ENCODE measurements at places on chromosomes 5 and 9.

- DNase-seq: no peak
These were observed 26.2 kb upstream of the BARHL1 start for GRCh38 chr9:132556235-132556634.

- no peak for DNase-seq
These were observed 64.6 kb upstream of the SHB start for GRCh38 chr9:38133595-38133994.

GRCh38 chr5:171463862-171464229 is 44.4 kb downstream of the FGF18 start:
- DNase-seq: no peak

DNA sequence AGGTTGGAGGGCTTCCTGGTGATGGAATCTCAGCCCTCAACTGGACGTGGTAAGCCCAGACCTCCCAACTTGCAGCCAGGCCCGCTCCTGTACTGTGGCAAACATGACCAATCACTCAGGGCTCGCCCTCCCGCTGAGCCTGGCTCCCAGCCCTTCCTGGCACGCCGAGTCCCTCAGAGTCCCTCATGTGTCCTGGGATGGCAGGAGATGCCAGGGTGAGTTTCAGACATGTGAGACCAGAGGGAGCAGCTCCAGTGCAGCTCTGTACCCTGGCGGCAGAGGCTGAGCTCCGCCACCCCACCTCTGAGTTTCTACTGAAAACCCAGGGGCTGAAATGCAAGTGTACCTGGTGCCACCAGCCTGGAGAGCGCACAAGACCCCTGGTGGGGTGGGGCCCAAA is 42.0 kb upstream of the RXRA start:
- DNase-seq: no peak

DNA sequence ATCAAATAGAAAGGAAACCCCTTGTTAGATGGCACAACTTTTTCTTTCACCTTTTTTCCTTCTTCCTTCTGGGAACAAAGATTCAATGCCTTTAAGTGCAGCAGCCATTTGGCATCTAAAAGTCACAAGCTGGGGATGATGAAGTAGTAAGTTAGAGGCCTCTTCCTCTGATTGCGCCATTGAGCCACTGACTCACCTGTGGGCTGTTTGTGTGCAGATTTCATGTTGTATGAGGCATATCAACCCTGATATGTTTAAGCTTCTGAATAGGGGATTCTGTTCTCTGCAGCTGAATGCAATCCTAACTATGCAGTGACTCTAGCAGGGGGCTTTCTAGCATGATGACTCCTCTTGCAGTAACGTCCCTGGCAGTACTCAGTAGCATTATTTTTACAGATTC is 599.9 kb downstream of the CSNK1G3 start:
- no peak for DNase-seq

DNA sequence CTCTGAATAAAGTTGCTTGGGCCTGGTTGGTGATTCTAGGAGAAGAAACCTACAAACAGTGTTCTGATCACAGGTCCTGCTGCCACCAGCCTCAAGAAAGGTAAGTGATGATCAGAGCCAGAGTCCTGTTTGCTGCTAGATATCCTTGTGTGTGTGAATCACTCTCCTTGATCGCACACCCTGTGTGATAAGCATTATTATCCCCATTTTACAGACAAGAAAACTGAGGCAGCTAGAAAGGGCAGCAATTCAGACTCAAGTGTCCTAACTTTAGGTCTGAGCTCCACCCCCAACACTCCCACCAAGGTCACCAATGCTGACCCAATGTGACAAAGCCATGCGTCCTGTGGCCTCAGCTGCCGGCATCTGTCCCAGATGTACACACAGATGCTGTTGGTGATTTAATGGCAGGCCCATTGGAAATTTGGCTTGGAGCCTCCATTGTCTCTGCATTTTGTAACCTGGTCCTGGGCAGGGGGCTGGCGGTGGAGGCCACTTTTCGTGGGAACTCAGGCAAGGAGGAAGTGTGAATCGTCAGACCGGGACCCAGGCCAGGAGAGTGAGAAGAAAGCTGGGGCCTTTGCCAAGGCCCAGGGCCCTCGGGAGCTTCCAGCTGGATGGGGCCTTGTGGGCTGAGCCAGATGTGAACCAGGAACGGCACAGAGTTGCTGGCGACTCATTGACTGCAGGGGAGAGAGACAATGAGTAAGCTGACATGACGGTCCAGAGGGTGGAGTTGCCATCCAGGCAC is 29.8 kb upstream of the GGTA1 start:
- no peak for DNase-seq

DNA sequence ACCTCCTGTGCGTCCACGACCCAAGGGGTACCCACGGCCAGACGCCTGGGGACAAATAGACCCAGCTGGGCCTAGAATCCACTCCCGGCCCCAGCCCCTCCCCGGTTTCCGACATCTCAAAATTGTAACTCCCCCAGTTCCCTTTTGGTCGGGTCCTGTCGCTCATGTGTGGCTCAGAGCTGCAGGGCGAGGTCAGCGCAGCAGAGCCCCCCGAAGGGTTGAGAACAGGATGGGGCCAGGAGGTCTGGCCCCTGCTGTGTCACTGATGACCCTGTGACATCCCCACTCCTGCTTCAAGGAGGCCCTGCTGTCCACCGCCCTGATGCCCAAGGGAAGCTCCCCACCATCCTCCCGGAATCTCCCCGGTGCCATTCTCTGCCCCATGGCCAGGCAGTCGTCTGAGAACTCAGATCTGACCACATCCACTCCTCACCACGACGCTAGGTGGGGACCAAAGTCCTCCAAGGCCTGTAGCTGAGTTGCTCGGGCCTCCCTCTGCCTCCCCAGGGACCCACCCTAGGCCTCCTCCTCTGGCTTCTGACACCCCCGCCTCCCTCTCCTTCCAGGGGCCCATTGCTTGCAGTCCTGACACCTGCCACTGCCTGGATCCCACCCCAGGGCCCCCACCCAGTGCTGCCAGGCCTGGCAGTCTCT is 3.9 kb downstream of the SLC9A3 start:
- DNase-seq: no peak

DNA sequence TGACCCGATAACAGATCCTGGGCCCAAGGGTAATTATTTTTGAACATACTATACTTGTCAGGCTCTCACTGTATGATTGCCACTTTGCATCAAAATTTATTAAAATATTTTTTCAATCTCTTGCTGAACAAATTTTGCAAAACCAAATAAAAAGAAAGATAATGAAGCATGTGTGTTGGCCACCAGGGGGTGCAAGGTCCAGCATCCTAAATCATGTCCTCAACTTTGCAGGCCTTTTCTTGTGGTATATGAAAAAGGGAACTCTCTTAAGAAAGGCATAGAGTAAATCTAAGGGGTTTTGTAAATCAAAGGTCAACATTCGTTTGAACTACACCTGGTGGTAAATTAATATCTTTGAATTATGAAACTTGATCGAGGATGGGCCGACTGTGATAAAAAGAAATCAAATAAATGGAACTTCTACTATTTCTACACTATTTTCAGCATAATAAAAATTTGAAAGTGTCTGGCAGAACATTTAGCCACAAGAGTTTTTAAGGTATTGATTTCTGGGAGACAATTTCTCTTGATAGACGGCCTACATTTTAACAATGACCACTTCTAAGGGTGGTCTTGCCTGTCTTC is 676.5 kb downstream of the DMRTA1 start:
- no peak for DNase-seq

DNA sequence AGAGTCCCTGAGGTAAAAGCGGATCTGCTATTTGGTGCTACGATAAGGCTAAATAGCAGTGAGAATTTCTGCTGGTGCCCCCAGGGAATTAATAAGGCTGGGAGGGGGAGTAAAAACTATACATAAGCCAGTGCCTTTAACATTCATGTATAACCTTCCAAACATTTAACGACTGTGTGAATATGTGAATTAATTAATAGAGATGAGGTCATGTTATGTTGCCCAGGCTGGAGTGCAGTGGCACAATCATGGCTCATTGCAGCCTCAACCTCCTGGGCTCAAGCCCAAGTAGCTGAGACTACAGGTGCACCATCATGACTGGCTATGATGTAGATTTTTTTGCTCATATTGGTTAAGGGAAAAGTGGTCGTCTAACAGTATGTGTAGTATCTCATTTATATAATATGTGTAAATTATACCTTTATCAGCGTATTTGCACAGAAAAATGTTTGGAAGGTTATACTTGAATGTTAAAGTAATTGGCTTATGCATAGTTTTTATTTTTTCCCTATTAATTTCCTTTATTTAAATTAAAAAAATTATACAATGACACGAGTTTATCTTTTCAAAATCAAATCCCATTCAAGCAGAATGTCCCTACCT is 64.6 kb downstream of the EHMT1 start:
- DNase-seq: no peak

DNA sequence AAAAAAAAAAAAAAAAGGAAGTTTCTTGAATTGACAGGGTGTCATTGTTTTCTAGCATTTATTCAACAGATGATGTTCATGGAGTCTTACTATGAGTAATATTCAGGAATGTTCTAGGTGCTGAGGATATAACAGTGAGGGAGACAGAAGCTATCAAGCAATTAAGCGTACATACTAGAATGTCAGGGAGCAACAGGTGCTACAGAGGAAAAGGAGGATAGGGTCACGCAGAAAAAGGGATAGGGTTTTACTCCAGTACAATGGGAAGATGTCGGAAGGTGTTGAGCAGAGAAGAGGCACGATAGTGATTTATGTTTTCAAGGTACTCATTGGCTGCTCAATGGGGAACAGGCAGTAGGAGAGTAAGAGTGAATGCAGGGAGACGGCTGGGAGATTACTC is 6.6 kb upstream of the RASGRF2 start:
- DNase-seq: no peak

DNA sequence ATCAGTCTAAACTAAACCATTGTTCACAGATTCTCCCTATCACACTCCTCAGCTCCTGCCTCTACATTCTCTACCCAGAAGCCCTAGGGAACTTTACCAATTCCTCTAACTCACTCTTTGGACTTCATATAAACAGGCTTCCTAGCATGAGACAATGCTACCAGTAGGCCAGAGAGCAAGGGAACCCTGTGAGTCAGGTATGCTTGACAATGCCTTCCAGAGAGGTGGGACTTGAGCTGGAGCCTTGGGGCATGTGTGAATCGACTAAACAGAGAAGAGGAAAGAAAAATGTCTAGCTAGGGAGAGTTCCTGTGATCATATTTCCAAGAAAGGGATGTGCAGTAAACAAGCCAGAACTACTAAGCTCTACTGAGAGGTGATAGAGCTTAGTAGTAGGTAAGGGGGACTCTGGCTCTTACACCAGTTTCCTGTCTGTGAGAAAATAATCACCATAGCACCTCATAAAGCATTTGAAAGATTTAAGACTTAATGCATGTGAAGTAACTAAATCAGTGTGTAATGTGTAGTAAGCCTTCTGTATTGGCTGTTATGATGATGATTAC is 6.4 kb upstream of the RFK start:
- DNase-seq: no peak

DNA sequence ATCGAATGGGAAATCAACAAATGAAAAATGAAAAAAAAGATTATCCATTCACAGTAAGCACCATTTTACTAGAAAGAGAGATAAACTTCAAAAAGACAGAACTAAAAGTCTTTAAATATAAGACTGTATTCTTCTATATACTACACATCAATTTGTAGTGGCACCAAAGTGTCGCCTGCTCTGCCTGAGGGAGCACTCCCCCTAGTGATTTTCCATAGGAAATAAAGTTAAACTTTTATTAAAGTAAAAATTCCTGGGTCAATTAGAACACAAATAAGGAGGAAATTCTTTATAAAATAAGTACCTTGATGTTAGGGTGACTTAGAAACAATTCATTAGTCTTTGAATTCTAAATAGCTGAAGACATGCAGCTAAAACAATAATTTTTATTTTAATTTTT is 9.7 kb downstream of the RAD1 start:
- DNase-seq: no peak

GRCh38 chr5:65184780-65185179 is 296.9 kb downstream of the ADAMTS6 start:
- DNase-seq: no peak

- no peak for DNase-seq
These were observed 55.2 kb upstream of the IL12B start for GRCh38 chr5:159385536-159385935.

DNA sequence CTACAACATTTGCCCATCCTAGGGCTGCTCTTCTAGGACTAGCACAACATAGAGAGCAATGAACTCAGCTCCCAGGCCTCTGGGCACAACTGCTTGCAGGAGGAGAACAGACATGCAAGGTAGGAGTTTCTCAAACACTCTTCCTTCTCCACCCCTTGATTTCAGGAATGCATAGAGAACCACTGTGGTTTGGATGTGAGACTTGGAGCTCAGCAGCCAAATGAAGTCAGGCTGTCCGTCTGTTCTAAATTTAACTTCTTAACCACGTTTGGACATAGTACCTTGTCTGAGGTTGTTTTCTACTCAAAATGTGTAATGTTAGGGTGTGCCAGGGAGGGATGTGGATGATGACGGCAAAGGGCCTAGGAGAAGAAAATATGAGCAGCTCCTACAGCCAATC is 515.1 kb upstream of the TNC start:
- no peak for DNase-seq

DNA sequence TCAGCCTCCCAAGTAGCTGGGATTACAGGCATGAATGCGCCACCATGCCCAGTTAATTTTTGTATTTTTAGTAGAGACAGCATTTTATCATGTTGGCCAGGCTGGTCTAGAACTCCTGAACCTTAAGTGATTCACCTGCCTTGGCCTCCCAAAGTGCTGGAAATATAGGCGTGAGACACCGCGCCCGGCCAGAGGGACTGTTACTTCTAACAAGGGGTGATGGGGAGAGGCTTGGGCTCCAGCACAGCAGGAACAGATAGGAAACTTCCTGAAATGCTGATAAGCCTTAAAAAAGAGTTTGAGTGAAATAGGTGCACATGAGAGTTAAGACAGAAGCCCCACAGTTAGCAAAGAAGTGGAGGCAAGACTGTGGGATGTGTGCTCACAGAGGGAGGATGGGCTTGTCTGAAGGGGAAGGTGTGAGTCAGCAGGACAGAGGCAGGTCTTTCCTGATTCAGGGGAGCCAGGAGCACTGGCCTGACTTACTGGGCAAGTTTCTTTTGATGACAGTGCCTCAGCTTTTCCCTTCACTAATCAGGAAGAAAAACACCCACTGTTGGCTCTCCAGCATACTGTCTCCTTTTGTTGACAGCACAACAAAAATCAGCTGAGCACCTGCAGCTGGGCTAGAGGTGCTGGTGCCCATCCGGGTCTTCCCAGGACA is 68.4 kb downstream of the RAD23B start:
- DNase-seq: no peak

GRCh38 chr5:105817416-105817815 is 1853.3 kb downstream of the EFNA5 start:
- no peak for DNase-seq

DNA sequence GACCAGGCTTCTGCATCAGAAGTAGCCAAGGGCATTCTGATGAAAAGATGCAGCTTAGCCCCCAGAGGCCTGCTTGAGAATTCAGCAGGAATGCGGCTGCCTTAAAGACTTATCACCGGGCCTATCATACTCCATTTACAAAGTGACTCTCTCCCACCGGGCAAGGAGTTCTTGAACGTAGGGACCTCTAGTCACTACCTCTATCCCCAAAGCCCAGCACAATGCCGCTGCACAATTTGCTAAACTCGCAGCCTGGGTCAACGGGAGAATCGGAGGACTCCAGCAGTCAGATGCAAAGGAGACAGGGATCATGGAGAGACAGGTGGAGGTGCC is 661 bp downstream of the PDCL start:
- DNase-seq: no peak
